GOT3 (cell line): ENCODE measurements at places on chromosomes 11 and 22.

DNA sequence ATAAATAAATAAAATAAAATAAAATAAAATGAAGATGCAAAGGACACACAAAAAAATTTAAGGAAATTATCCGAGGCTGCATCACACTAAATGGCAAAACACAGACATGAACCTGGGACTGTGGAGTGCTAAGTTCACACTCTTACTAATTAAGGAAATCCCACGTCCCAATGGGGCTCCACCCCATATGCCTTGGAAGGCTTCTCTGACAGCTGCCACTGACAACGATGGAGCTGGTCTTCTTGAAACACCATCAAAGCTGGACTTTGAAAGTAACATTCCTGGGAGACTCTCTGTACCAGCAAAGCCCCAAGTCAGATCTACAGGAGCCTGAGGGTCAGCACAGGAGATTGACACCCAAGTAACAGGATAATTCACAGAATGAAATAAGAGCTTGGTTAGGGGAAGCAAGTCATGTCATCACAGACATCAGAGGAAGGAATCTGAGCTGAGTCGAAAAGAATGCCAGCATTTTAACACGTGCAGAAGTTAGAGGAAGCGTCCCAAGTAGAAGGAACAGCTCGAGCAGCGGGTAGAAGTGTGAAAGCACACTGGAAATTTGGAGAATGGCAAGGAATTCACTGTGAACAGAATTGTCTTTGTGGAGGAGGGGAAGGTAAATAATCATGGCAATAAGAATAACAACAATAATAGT is 13.8 kb downstream of the TPST2 start:
- no peak for DNase-seq

DNA sequence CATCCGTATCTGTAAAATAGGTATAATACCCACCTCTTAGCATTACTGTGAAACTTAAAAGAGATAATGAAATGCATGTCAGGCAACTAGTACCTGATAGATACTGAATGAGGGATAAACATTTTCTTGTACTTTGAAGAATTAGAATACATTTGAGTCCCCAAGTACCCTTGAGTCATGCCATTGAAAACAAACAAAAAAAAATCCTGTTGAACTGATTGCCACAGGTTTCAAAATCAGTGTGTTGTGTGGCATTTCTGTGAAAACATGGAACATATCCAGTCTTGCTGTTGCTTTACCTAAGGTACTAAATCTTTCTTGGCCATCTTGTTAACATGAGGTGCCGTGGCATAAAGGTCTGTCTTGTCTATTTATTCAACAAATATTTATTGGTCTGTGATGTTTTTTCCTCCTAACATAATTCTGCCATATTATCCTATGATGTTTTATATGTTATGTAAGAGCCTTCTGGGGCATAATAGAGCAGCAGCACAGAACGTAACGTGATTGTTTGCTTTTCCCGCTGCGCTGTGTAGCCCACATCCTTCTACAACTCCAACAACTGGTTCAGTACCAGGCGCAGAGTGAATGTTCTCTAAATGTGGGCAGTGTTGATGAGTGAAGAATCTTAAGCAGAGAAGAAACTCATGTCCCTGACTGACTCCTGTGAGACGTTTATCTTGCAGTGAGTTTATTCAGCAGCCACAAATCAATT is 79.3 kb upstream of the RAB1B start:
- no peak for DNase-seq

DNA sequence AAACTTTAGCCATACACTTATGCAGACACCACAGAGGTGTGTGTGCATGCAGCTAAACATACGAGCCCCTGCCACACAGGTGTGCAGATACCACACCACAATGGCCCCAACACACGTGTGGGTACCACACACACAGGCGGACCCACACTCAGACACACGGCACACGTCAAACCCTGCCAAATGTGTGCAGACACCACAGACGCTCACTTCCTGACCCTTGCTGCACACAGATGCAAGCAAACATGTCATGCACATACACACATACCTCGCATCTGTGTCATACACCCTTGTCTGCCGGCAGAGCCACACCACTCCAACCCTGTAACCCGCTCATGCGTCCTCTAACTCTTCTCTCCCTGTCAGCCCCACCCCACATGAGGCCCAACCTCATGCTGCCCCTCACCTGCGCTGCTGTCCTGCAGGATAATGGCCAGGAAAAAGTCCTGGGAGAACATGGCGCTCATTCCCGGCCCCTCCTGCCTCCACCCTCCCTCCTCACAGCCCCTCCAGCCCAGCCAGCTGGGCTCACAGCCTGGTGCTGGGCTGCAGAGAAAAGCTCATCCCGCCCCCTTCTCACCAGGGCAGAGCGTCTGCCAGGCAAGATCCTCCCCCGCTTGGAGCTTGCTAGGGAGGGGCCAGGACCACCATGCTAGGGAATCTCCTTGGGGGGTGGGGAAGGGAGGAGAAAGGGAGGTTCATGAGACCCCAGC is 14.2 kb downstream of the SMPD1 start:
- no peak for DNase-seq

DNA sequence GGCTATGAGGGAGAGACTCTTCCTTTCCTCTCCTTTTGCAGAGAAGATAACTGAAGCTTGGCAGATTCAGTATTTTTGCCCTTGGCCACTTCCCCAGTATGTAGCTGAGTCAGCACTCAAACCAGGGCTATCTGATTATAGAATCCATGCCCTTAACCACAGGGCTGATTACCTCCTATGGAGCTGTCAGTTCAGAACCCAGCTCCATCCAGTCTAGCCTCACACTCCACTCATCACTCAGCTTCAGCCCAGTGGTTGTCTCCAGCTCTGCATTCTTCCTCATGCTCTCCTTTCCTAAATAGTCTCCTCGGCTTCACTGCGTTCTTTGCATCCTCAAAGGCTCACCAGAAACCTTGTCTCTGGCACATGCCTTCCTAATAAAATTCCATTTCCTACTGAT is 151.6 kb upstream of the BLID start:
- DNase-seq: no peak

DNA sequence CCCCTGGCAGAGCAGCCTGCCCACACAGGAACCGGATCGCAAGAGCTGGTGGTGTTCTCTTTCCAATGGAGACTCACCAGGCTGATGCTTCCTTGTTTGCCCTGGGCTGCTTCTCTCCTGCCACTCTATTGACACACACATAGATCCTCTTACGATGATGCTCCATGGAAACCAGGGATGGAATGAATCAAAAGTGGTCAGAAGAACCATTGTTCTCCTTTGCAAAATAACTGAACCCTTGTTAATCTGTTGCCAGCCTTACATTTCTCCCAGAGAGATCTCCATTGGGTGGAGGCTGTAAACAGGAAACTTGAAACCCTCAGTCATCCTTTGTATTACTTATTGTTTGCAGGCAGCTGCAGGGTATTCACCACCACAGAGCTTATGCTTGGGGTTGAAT is 24.6 kb upstream of the LDLRAD3 start:
- no peak for DNase-seq

DNA sequence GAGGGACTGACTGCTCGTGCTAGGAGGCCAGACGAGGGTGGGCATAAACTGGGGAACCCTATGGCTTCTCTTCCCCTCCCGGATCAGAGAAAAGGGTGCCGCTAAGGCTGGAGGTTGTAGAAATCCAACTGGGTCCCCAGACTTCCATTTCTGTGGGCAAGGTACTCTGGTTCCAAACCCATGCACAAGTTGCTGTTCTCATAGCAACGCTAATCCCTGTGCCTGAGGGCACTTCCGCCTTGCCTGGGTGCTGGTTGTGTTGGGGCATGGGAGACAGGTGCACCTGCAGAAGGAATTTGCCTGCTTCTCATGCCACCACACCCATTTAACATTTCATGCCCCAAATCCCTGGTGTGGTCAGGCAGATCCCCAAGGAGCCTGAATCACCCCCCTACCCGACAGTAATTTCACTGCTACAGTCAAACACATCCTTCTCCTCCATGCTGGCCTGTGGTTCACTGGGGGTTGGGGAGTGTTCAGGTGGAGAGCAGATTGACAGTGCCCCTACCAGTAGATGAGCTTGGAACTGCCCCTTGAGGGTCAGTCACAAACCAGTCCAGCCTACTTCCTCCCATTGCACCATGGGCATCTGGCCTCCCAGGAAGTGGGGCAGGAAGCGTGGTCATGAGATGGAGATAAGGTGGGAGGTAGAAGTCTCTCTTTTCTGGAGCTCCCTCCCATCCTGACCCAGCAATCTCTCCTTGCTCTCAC is 1.2 kb downstream of the C2CD2L start:
- no peak for DNase-seq

DNA sequence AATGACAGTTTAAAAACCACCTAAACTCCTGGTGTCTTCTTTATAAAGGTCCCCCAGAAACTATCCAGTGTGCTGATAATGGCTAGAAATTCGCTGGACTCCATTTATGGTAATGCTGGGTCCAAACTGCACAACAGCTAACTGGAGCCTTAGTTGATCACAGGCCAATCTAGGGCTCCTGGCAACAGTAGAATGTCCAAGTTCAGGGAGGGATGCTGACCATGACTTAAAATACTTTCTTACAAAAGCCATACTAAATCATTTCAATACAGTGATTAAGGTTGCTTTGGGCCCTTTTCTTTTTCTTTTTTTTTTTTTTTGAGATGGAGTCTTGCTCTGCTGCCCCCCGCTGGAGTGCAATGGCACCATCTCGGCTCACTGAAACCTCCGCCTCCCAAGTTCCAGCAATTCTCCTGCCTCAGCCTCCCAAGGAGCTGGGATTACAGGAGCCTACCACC is 14.5 kb upstream of the GAB2 start:
- no peak for DNase-seq

- no peak for DNase-seq
These were observed 99.6 kb downstream of the CSNK2A3 start for GRCh38 chr11:11253497-11253896.

DNA sequence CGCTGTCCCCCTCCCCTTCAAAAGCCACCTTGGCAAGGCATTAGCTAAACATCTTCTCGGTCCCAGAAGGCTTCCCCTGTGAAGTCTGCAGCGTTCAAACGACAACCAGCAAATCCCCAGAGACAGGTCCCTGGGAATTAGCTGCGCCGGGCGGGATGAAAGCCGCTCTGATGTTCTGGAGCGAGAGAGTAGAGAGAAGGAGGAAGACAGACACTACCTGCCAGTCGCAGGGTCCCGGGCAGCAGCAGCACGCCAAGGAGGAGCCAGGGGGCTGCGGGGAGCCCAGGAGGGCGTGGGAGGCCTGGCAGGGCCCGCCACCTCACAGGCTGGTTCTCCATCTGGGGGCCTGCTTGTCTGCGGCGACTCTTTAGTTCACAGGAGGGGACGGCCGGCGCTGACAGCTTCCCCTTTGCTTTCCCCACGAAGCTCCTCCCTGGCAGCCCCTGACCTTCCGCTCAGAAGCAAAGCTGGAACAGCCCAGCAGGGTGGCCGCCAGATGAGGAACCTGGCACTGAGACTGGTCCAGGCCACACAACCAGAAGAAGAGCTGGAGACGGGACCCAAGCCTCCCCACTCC is at the start of gene NFAM1:
TSS of gene NFAM1 (minus strand) at position 384 of the 577 bp plus-strand sequence. CDS start at position 338, 46 bp downstream.
- DNase-seq: no peak

- no peak for DNase-seq
These were observed 324.6 kb downstream of the CADM1 start for GRCh38 chr11:115179636-115180035.

- DNase-seq: no peak
These were observed 3.4 kb upstream of the OR8I2 start for GRCh38 chr11:56089697-56090096.

DNA sequence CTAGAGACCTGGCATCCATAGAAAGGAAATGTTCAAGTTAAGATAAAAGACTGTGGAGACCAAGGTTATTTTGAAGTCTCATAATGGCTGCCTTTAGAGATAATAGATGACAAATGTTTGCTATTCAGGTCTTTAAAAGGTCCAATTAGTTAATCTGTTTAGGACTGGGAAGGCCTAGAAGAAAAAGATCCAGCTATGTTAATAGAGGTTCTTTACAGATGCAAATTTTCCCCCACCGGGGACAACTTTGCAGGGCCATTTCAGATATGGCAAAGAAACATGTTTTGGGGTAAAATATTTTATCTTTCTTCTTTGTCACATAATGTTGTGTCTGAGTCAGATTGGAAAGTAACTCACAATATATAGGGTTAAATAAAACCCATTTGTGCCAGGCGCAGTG is 3.1 kb upstream of the APOBEC3G start:
- DNase-seq: no peak

GRCh38 chr22:19630614-19631013 is 83.7 kb upstream of the SEPTIN5 start:
- no peak for DNase-seq

DNA sequence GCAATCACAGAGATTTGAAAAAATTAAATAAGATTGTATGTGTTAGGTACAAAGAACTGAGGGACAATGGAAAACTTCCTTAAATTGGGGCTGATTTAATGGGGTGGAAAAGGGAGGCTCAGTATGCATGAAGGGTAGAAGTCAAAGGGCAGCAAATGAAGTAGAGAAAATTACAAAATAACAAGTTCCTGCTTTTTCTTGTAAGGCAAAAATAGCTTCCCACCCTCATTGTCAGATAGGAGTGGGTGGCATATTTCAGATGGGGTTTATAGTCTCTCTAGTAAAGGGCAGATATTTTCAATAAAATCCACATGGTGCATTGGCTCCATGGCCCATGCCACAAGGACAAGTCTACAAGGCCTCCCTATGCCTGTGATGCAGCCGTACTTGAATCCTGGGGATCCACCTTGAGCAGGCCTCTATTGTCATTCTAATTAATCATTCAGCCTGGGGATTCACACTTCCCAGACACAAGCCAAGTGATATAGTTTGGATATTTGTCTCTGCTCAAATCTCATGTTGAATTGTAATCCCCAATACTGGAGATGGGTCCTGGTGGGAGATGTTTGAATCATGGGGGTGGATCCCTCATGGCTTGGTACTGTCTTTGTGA is 36.7 kb upstream of the SESN3 start:
- no peak for DNase-seq

DNA sequence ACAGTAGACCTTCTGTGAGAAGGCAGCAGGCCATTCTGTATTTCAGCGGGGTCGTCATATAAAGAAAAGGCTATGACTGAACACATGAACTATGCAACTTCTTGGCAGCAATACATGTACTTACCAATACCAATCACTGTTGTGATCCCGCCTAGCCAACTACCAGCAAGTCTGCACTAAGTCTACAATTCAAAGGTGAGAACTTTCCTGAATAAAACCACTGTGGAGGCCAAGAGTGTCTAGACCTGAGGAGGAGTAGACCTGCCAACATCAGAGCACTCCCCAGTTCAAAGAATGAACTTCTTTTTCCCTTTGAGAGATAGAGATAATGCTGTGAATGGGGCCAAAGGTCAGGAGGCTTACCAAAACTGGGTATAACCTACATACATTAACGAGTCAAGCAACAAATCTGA is 108.2 kb downstream of the SIK3 start:
- no peak for DNase-seq
